Fibroblast of skin of left biceps (primary cell): ENCODE measurements at places on chromosomes 3 and 15.
A peak's percentile ranks its signal among the peaks of the same experiment; 100 is the strongest.

DNA sequence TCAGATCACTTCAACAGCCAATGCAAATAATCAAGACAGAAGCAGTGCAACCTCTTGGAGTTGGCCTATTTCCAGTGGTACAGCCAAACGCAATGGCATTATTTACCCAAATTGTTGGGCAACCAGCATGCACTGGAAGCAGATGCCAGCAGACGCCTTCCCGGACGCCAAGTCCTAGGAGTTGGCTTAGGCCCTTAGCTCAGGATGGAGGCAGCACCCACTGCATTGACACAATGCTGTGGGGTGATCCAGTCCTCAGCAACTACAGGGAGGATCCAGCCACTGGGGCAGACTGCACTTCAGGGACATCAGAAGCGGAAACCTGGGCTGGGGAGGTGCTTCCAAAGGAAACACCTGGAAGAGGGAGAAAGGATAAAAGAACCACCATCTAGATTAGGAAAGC, 290.4 kb downstream of the FAM43A start:
- DNase-seq = no peak

GRCh38 chr15:29457729-29458128, 188.1 kb upstream of the NSMCE3 start:
- DNase-seq = no peak

DNA sequence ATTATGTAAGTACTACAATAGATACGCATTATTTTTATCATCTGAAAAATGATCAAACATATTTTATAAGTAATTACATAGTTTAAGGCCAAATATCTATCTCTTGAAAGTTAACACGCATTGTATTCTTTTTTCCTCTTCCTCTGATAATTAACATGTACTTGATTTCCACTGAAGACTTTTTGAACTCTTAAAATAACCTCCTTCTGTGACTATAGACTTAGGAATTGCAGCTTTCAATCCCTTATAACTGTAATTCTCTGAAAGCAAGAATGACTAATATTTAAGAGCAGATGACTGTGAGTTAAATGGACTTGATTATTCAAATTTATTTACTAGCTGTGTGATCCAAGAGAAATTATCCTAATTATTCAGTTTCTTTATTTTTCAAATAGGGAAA, 730.6 kb upstream of the NECTIN3 start:
- DNase-seq = no peak

GRCh38 chr3:59481776-59482400, 432.1 kb upstream of the CFAP20DC start:
- no peak for DNase-seq

- DNase-seq = no peak
Measured at GRCh38 chr3:105722943-105723556, 145.8 kb downstream of the CBLB start.

DNA sequence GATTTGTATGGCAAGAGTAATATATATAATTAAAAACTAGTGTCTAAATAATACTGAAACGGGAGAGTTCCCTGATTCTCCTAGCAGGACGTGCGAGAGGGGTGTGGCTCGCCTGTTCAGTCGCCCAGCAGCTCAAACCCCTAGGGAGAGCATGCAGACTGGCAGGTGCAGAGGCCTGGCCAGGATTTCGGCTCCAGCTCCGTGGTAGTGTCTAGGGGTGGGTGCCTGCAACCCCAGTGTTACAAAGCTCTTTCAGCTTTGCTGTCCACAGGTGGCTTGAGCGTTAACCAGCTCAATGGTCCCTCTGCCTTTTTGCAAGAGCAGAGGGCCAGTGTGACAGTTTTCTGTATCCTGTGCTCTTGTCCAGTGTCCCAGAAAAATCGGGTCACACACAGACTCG, 226.6 kb downstream of the ALCAM start:
- no peak for DNase-seq

GRCh38 chr15:50786871-50787270, 21.4 kb upstream of the SPPL2A start:
- no peak for DNase-seq

DNA sequence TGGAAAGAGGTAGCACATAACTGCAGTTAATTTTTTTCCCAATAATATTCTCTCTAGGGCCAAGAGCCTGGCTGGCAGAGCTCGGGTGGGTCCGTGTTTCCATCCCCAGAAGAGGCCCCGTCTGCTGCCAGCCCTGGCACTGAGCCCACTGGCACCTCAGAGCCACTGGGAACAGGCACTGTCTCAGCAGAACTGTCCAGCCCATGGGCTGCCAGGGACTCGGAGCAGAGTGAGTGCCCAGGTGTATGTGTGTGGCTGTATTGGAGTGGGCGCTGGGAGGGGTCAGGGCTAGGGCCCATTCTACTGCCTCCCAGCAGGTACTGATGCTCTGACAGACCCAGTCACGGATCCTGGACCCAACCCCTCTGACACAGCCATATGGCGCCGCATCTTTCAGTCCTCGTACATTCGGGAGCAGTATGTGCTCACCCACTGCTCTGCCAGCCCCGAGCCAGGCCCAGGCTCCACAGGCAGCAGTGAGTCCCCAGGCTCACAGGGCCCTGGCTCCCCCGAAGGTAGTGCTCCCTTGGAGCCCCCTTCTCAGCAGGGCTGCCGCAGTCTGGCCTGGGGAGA, 8.9 kb downstream of the VWA5B2 start:
- DNase-seq = no peak

GRCh38 chr3:167078070-167078622, 302.0 kb downstream of the ZBBX start:
- DNase-seq = no peak

DNA sequence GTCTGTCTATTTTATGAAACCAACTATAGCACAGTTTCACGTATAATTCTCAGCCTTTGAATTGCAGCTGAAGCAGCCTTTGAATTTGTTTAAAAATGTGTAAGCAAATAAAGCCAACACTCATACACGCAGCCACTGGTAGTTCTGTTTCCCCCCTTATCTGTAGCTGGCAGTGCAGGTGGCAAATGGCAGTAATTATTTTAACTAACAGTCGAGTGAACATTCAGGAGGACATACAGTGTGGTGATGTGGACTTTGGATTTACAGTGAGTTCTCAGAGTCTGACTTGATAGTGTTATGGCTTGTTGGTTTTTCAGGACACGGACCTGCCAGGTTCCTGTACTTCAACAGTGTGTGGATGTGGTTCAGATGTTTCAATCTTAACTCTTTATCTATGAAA, 64.0 kb upstream of the SKOR1 start:
- no peak for DNase-seq

- no peak for DNase-seq
Measured at GRCh38 chr3:142960322-142960850, 3.1 kb downstream of the PAQR9 start.

DNA sequence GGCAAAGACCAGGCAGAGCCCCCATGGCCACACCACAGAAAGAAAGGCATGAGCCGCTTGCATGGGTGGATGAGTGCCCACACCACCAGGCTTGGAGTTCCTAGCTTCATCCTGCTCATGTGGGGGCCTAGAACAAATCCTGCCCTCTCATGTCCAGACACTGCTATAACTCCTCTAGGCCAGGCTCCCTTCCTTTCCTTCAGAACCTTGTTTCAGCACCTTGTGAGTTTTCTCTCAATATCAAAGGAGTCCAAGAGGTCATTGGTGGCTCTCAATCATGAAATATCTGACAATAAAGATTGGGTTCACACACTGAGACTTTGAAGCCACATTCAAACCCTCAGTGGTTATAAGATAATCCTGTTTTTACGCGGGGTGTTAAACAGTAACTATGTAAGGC, 12.7 kb downstream of the SLC6A20 start:
- no peak for DNase-seq

DNA sequence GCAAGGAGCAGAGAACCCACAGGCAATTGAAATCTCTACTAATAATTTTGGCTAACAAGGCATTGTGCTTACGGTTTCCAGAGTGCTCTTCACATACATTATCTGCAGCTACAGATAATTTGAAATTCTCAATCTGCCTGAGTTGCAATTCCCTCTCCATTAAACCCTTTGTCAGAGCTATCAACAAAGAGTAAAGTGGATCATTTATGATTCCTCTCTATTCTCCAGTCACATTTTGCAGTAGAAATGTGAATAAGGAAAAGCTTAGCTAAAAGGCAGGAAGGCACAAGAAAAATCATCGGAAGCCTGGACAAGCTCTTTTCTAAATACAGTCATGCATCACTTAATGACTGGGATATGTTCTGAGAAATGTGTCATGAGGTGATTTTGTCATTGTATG, 49.6 kb downstream of the FAM98B start:
- DNase-seq = no peak

- DNase-seq = peak; percentile 21
Measured at GRCh38 chr3:58630076-58630709, 36.4 kb downstream of the FAM3D start.

DNA sequence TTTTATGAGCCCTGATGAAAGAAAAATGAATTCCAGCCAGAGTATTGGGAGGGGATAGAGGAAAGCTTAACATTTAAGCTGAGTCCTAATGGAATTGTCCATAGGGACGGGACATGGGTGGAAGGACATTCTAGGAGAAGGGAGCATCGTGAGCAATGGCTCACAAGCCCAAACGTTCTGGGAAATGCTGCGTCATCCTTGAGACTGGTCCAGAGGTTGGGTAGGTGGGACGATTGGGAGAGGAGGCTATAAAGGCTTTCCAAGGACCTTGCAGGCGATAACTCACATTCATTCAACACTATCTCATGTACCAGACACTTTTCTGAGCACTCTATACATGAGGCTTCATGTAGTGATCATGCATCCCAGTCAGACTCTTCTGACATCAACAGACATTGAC, 237.5 kb downstream of the THSD4 start:
- DNase-seq = no peak

GRCh38 chr15:69885173-69885955, 212.4 kb downstream of the TLE3 start:
- DNase-seq = no peak

GRCh38 chr3:71537211-71537611, 46.3 kb downstream of the FOXP1 start:
- peak; percentile 87 for DNase-seq

DNA sequence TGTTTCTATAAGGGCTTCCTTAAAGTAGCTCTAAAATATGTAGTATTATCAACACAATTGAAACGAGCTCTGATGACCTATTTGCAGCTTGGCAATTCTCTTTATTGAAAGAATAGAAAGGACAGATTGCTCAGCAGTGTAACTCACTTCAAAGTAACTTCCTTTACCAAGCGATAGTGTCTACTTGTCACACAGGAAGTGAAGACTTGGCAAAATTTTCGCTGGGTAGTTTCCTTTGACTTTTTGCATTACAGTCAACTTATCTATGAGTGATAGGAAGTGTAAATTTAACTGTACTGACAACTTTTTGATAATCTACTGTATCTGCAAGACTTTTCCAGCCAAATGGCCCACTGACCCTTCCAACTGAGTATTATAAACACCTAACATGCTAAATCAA, 22.8 kb downstream of the SLC9A9 start:
- DNase-seq = no peak

GRCh38 chr3:189121092-189121491, 50.7 kb upstream of the TPRG1 start:
- DNase-seq = no peak

DNA sequence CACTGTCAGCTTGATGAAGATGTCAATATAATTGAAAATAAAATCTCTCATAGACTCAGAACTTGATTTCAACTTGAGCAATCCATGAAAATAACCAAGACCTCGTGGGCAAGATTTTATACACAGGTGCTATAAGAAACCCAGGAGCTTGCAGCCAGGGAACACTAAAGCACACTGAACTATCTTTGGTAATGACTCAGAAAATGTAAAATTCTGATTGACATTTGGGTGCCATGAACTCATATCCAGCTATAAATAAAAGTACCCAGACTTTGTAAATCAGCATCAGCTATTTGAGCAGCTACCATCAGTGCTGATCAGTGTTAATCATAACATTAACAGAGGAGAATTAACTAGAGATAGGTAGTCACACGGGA, 61.5 kb downstream of the PLCH1 start:
- DNase-seq = no peak

DNA sequence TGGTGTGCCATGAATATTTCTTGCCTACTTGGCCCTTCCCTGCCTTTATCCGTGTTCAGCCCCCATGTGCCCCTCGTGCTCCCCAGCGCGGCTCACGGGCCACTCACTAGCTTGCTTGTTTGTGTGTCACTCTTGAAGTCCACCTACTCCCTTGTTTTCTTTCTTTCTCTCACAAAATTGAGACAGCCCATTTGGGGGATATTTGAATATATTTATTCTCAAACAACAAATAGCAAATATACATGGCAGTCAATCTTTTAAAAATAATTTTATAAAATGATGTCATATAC, 82.2 kb downstream of the PLXNA1 start:
- no peak for DNase-seq

- DNase-seq = no peak
Measured at GRCh38 chr3:33067484-33067883, 29.5 kb downstream of the GLB1 start.

- DNase-seq = no peak
Measured at GRCh38 chr3:64983583-64984359, 296.0 kb upstream of the ADAMTS9 start.

DNA sequence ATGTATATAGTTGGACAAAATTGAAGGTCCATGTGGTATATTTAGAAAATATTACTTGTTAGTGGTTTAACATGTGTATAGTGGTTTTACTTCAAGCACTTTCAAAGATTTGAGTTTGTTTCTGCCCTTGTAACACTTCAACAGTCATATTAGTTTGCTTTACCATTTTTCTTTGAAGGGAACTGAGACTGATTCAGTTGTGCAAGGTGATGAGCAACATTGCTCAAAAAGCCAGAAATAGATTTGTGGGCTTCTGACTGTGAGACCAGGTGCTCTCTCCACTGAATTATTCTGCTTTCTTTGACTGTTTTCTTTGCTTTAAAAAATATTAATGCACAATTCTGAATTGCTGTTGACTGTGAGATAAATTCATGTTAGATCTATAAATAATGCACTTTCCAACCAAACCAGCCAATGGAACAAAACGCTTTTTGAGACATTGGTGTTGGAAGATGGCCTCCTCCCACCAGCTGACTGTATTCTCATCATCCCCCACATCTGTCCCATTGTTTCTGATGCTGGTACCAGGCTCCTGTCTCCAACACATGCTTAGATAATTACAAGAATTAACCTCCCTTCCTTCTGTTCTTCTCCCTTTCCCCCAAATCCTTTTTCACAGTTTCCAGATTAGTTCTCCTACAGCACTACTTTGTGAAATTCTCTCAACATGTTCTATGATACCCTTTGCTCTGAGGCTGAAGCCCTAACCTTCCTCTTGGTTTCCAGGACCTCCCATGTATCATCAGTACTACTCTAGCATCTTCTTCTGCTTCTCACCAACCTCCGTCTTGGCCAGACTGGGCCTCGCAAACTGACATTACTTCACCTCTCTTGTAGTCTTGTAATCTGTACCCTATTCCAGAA, 27.9 kb downstream of the PLCL2 start:
- DNase-seq = no peak

- no peak for DNase-seq
Measured at GRCh38 chr15:70669006-70669602, 94.3 kb downstream of the UACA start.
